ENCODE measurements at places on chromosomes 2 and 18. TPM values are rescaled to one million over a fixed set of nuclear protein-coding genes. Genes with fewer than 3 reads are reported as not detected.

The TUBA3E gene
- not detected for total RNA-seq

The MC2R gene
- total RNA-seq = not detected

The CTNNA2 gene
- not detected for total RNA-seq

The EPHA4 gene
- total RNA-seq = 86.5 TPM

The CXCR4 gene
- 1,739 TPM for total RNA-seq

The CPS1 gene
- total RNA-seq = 0.41 TPM

The ZNF385B gene
- not detected for total RNA-seq

The PIEZO2 gene
- not detected for total RNA-seq

The TPGS2 gene
- 19.0 TPM for total RNA-seq

The CHRNG gene
- total RNA-seq = not detected

The ELOA2 gene
- not detected for total RNA-seq

The BCL11A gene
- total RNA-seq = 3.3 TPM

The ALK gene
- total RNA-seq = not detected

The FEV gene
- not detected for total RNA-seq

The VWA3B gene
- total RNA-seq = not detected

The GPR17 gene
- not detected for total RNA-seq

The CRYBA2 gene
- total RNA-seq = not detected

The KCNJ3 gene
- not detected for total RNA-seq

The GBX2 gene
- total RNA-seq = not detected

The MAL gene
- total RNA-seq = 101 TPM

The UGT1A3 gene
- total RNA-seq = not detected

The C2orf49 gene
- total RNA-seq = 28.8 TPM

The ITPRID2 gene
- total RNA-seq = 75.8 TPM

The SGPP2 gene
- 1.7 TPM for total RNA-seq

The RGPD3 gene
- total RNA-seq = 0.11 TPM

The POTEI gene
- not detected for total RNA-seq

The ZNF512 gene
- total RNA-seq = 14.1 TPM

The ANKRD53 gene
- 1.2 TPM for total RNA-seq

The HRH4 gene
- 0.34 TPM for total RNA-seq

The CCDC150 gene
- 0.22 TPM for total RNA-seq

The UGT1A9 gene
- not detected for total RNA-seq

The AOX1 gene
- total RNA-seq = not detected

The GPR39 gene
- total RNA-seq = not detected

The NPC1 gene
- 17.2 TPM for total RNA-seq

The FHOD3 gene
- not detected for total RNA-seq

The STON1 gene
- total RNA-seq = 1.3 TPM

The ACMSD gene
- total RNA-seq = not detected

The COL4A4 gene
- total RNA-seq = not detected

The CACNB4 gene
- total RNA-seq = 0.20 TPM

The RNF144A gene
- 39.0 TPM for total RNA-seq

The IL18R1 gene
- total RNA-seq = 9.1 TPM

The EFHD1 gene
- not detected for total RNA-seq

The PTPRN gene
- total RNA-seq = not detected

The LINC00305 gene
- total RNA-seq = not detected

The TNFAIP6 gene
- total RNA-seq = not detected

The GPN1 gene
- total RNA-seq = 28.1 TPM

The CFAP210 gene
- total RNA-seq = 3.1 TPM

The GALR1 gene
- not detected for total RNA-seq

The PLB1 gene
- total RNA-seq = 1.3 TPM

The RPS27A gene
- 2,201 TPM for total RNA-seq
